ENCODE measurements at places on chromosomes 3 and 15.
A peak's percentile ranks its signal among the peaks of the same experiment; 100 is the strongest.

DNA sequence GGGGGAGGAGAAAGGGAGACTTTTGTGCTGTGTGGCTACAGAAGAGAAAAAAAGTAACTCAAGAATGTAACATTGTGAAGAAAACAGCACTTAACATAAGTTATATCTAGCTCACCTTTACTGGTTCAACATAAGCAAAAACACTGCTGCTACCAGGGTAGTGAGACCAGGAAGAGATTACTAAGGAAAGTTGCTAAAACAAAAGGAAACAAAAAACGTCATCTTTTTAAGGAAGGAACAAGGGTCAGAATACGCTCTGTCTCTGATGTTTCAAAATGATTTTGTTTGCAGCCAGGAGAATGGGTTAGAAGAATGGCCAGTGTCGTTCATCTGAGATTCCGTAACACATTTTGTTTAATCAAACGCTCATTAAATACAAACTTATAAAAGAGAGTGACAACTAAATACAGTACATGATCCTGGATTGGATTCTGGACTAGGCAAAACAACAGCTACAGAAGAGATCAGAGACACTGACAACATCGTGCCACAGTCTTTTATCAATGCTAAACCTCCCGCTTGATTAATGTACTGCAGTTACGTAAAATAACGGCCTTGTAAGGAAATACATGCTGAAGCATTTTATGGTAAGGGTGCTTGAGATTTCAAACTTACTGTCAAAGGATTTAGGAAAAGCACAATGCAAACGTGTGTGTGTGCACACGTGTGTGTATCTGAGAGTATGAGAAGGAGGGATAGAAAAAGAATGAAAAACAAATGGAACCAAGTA lies 67.7 kb downstream of the FOXP1 start:
- no peak for DNase-seq

- no peak for DNase-seq
Measured at GRCh38 chr3:191352014-191352413, 21.7 kb upstream of the UTS2B start.

DNA sequence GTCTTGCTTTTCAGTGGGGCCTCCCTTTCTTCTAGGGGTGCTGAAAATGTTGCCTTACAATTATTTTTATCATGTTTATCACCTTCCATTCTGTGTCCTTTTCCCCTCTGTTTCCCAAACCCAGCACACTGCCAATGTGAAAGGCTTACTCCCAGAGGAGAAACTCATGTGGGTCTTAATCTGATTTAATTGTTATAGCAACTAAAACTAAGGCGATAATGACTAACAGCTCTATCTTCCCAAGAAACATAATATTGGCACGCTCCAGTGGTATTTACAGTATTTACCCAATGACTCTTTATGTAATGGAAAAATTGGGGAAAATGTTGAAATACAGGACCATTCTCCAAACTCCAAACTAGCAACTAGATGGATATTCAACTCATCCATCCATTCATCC lies 58.4 kb downstream of the MESD start:
- no peak for DNase-seq

GRCh38 chr15:71638876-71639275 lies 171.5 kb upstream of the NR2E3 start:
- no peak for DNase-seq

DNA sequence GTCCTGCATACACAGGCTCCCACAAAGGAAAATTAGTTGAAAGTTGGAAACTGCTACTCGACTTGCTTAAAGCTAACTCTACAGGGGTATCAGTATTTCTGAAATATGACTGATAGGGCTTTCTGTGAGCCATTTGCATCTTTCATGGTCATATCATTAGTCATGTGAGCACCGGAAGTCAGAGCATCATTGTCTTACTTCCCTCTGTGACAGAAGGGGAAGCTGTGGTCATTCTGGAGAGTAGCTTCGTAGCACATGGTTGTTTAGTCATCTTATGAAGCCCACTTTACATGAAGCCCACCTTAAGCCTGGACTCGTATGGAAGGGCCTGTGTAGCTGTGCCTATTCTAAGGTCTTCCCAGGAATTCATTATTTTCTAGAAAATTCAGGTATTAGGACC lies 69.0 kb downstream of the COL6A5 start:
- no peak for DNase-seq

DNA sequence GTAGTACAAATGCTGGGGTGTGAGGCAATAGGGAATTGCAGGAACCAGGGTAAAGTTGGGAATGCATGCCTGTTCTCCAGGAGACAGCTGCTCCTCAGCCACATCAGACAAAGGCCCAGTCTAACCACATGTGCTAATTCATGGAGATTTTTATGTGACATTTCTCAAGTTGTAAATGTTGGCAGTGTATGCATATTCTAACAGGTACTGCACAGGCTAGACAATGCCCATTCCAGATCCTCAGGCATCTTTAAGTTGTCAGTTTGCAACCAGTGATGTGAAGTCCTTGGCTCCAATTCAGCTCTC lies 84.9 kb downstream of the EEFSEC start:
- DNase-seq, result no peak

DNA sequence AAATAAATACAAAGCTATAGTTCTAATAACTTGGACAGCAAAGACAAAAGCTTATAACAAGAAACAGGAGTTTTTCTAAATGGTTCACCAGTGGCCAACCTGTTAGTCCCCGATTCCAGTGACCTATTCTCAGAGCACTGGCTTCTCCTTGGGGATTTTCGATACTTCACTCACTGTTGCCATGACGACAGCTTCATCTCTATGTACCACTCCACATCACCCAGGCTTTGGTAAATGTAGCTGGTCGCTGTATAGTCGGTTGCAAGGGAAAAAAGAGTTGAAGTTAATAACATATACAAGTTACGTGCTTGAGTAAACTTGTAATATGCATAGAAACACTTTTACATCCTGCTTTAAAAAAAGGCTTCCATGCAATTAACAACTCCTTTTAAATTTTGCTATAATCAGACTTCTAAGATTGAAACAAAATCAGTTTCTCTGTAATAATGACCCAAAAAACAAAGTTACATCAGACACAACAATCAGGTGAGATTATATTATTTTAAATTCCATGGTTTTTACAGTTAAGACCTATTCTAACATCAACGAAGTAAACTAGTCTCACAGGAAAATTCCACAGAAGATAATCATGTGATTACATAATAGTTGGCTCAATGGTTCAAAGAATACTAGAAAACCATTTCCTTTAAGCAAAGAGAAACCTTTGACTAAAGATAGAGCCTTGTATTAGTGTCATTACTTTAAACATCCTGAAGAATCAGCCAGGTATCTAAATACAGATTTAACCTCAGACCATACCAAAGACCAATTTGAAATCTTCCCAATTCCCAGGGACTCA lies 2.9 kb downstream of the CCNL1 start:
- DNase-seq, result no peak

GRCh38 chr3:171497468-171497867 lies 37.3 kb upstream of the TNIK start:
- DNase-seq, result no peak

DNA sequence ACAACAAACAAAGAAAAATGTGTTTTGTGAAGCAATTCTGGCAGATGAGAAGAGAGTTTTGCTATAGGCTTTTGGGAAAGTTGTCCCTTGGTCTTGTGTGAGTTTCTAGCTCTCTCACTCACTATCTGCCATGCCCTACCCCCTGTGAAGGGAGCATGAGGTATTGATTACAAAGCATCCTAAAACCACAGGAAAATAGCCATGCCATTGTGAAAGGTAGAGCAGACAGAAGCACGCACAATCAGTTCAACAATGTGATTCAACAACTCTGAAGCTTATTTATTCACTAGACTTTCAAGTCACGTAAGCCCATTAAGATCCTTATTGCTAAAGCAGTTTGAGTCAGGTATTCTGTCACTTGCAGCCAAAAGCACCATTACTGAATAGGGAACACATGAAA lies 6.5 kb upstream of the AQR start:
- no peak for DNase-seq

DNA sequence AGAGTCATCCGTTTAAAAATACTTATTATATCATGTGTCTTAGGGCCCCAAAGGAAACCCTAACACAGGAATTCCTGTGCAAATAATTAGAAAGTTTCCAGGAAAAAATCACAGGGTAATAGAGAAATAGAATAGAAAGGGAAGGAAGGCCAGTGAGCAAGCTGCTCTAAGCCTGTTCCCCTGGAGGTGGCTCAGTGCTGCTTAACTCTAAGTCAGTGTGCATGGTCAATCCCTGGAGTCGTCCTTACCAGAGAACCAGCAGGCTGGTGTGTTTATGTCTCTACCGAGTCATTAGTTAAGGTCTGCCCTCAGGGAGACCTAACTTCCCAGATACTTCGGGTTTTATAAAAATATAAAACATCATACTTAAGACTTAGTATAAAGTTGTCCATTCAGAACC lies 21.0 kb upstream of the MCF2L2 start:
- no peak for DNase-seq

DNA sequence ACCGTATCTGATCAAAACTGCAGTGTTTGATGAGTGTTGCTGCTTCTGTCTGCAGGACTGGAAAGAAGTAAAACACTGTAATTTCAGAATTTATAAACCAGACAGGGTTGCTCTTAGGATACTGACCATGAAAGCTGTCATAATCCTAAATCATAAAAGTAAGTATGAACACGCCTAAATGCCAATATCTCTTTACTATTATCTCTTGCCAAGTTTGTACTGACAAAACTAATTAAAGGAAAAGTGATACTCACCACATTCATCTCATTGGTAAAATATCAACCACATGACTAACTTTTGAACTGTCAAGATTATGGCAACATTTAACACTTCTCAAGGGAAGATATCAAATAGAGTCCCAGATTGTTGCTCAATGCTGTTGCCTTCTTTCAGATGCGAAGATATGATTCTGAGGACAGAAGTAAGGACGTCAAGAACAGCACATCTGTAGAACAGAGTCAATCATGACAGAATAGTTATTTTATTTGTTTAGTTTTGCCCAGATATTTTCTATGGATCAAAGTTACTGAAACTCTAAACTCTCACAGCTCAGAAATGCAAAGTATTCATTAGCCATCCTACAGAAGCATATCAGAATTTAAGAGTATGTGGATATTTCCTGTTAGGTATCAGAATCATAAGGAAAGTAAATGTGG lies 61.4 kb upstream of the COL8A1 start:
- no peak for DNase-seq

DNA sequence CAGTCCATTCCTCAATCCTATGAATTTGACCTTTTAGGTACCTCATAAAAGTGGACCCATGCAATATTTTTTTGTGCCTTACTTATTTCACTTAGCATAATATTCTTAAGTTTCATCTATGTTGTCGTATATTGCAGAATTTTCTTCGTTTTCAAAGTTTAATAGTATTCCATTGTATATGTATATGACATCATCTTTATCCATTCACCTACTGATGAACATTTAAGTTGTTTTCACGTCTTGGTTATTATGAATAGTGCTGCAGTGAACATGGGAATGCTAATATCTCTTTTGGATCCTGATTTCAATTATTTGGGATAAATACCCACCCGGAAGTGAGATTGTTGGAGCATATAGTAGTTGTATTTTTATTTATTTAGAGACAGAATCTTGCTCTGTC lies 65.1 kb downstream of the AP4E1 start:
- no peak for DNase-seq

- DNase-seq, result no peak
Measured at GRCh38 chr15:73983211-73983727, 8.8 kb downstream of the STOML1 start.

DNA sequence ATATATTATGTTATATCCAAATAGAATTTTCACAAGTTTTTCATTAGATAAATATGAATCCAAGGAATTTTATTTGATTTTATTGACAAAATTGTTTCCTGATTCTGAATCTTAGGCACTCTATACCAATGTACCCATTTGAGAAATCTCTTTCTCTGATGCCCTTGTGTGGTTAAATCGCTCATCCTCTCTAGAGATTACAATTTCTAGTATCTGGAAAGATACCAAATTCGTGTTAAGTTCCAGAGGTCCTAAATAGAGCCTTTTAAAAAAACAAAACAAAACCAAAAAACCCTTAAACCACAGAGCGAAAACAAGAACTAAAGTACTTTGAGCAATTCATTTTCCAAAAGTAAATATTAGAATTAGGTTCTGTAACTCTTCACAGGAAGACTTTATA lies 20.0 kb downstream of the SATB1 start:
- no peak for DNase-seq

DNA sequence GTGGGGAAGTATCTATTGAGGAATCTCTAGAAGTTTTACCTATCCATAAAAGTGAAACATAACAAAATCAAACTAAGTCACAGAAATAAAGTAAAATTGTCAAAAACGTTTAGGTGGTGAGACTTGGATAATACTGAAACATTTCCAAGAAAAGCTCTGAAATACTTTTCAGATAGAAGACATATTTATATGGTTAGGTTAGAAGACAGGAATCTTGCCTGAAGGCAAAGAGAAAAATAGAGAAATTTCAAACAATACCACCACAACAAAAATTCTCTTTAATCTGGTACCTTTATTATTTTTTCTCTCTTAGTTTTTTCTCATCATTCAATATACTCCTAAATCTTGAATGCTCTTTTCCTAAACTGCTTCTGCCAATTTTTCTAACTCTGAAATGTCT lies 222.7 kb upstream of the PLSCR5 start:
- no peak for DNase-seq

- DNase-seq, result peak; percentile 4
Measured at GRCh38 chr3:126549861-126550487, 8.8 kb downstream of the C3orf22 start.

GRCh38 chr15:38059665-38060064 lies 125.2 kb downstream of the TMCO5A start:
- DNase-seq, result no peak

- peak; percentile 63 for DNase-seq
Measured at GRCh38 chr15:31098953-31099740, 2.4 kb downstream of the TRPM1 start.

DNA sequence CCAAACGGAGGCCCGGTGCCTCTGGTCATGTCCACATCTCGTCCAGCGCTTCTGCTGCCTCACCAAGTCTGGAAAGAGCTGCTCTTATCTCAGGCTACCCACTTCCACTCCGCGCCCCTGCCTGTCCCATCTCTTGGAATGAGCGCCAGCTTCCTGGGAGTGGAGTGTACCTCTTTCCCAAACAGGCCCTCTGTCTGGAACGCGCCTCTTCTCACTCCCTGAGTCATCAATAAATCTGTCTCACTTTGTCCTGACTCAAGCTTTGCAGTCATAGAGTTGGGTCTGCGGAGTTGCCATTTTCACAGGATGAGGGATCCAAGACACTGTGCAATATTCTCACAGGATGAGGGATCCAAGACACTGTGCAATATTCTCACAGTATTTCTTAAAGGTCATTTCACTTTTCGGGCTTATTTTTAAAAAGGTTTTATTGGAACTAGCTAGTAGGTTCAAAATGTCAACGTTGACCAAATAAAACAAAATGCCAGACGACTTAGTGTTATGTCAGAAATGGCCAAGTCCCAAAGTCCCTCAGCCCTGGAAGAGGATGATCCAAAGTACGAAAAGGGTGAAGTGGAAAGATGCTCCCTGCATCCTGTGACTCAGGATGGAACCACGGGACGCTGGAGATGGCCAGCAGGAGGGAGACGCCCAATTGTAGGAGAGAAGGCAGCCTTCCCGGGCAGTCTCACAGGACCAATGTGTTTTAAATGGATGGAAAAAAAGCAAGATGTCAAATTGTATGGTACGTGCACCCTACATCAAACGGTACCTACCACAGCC lies 81.1 kb downstream of the CHSY1 start:
- no peak for DNase-seq

All from WERI-Rb-1 (cell line).